ENCODE measurements at places on chromosomes 7 and 10. TPM values are rescaled to one million over a fixed set of nuclear protein-coding genes. Genes with fewer than 3 reads are reported as not detected.

- no peaks in the 10 kb centered on the region for H3K27me3 ChIP-seq
- peaks cover 18% of the 10 kb centered on the region for H3K4me1 ChIP-seq
- H3K27ac ChIP-seq = peak overlapping the region; percentile 0
- no peak overlapping the region for H3K4me3 ChIP-seq
- H3K36me3 ChIP-seq = no peaks in the 10 kb centered on the region
Observed at GRCh38 chr10:103125323-103126267, 67.5 kb downstream of the NT5C2 start.

The FKBP6 gene
- not detected for total RNA-seq

GRCh38 chr7:148400101-148400500, 190.5 kb upstream of the C7orf33 start:
- no peak overlapping the region for H3K27ac ChIP-seq
- no peaks in the 10 kb centered on the region for H3K4me1 ChIP-seq
- peaks cover 26% of the 10 kb centered on the region for H3K27me3 ChIP-seq
- no peak for DNase-seq
- H3K4me3 ChIP-seq = no peak overlapping the region

GRCh38 chr7:27106181-27106900, 3.9 kb upstream of the HOXA2 start:
- peak overlapping the region; percentile 91 for H3K27ac ChIP-seq
- H3K27me3 ChIP-seq = peaks cover 26% of the 10 kb centered on the region
- H3K4me1 ChIP-seq = peaks cover 18% of the 10 kb centered on the region
- no peak for DNase-seq

DNA sequence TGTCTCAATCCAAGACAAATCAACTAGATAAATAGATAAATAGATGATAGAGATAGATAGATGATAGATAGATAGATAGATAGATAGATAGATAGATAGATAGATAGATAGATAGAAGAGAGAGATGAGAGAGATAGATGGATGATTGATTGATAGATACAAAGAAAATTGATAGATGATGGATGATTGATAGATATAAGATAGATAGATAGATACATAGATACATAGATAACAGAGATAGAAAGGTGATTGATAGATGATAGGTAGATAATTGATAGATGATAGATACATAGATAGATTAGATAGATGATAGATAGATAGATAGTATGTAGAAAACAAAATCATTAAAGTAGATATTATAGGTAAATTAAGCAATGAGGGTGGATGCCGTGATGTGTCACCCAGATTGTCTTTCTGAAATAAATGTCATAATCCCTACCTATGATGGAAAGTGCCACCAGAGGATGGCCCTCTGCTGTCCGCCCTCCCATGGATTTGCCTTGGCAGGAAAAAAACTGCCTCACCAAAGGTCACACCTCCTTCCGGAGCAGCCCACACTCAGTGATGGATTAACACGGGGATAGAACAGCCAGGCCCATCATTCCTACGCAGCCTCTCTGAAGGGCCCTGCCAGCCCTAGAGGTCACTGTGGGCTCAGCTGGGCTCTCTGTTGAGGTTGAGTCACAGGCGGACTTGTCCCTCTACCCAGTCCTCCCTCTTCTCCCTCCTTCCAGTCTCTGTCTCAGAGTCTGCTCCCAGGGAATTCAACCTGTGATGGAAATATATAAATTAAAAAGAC, 50.8 kb downstream of the KCNH2 start:
- no peaks in the 10 kb centered on the region for H3K4me1 ChIP-seq
- no peaks in the 10 kb centered on the region for H3K27me3 ChIP-seq
- H3K4me3 ChIP-seq = no peak overlapping the region
- DNase-seq = no peak

- no peaks in the 10 kb centered on the region for H3K4me1 ChIP-seq
- H3K4me3 ChIP-seq = no peak overlapping the region
- H3K36me3 ChIP-seq = no peaks in the 10 kb centered on the region
- DNase-seq = no peak
- H3K27me3 ChIP-seq = no peaks in the 10 kb centered on the region
Observed at GRCh38 chr7:137423321-137423720, 79.8 kb upstream of the PTN start.

DNA sequence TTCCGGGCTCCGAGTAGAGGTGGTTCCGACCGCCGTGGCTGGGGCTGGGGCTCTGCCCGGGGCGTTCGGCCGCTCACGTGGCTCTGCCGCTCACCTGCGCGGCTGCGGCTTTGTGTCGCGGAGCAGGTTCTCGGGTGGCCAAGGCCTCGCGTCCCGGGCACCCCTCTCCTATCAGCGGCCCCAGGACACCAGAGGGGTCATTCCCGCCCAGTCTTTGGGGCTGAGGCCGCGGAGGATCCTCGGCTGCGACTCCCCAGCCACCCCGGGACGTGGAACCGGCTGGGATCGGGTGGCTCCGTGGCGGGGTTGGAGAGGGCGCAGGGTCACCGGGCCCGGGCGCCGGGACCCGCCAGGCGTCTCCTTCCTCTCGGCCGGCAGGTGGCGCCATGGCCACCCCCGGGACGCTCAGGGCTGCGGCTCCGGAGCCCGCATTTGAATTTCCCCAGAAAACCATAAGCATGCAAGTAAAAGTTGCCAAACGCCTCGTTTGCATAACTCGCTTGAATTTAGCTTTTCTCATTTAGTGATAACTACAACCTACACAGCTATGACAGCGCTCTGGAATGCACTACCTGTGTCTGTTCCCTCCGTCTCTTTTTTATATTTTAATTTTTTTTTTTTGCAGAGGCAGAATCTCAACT, 1.2 kb downstream of the COL26A1 start:
- H3K36me3 ChIP-seq = no peaks in the 10 kb centered on the region
- H3K27me3 ChIP-seq = peaks cover 22% of the 10 kb centered on the region
- peaks cover 7% of the 10 kb centered on the region for H3K4me1 ChIP-seq
- H3K4me3 ChIP-seq = peak overlapping the region; percentile 50
- peak; percentile 83 for DNase-seq

DNA sequence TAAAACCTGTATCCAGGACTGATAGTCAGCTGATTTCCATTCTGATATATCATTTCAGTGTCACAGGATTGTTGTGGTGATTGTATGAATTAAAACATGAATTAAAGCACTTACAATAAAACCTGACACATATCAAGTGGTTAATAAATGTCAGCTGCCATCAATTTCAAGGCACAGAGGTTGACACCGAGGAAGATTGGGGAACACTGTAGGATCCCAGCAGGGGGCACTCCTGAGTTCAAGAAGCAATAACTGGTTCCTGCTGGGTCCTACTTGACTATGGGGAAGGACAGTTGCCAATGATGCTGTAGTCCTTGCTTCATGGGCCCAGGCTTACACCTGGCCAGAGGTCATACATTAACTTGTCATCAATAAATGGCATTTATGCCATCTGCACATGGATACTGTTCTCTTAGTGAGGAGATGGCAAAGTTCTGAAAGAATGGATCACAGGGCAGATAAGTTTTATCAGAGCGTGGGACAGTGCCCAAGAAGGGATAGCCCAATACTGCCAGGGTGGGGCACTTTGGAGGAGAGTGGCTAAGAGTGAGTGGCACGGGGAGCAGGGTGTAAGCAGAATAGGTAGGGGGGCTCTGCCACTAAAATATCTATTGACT, 24.1 kb downstream of the FZD1 start:
- no peaks in the 10 kb centered on the region for H3K27me3 ChIP-seq
- DNase-seq = no peak
- H3K27ac ChIP-seq = no peak overlapping the region
- H3K4me3 ChIP-seq = no peak overlapping the region

- H3K4me1 ChIP-seq = no peaks in the 10 kb centered on the region
- no peak for DNase-seq
- H3K27me3 ChIP-seq = peaks cover 13% of the 10 kb centered on the region
- H3K4me3 ChIP-seq = no peak overlapping the region
Observed at GRCh38 chr7:51471210-51471980, 154.8 kb upstream of the COBL start.

GRCh38 chr7:140458201-140458600, 21.1 kb downstream of the MKRN1 start:
- H3K36me3 ChIP-seq = peaks cover 92% of the 10 kb centered on the region
- no peaks in the 10 kb centered on the region for H3K27me3 ChIP-seq
- no peak overlapping the region for H3K4me3 ChIP-seq
- H3K4me1 ChIP-seq = no peaks in the 10 kb centered on the region
- no peak overlapping the region for H3K27ac ChIP-seq

The COX19 gene
- 9.4 TPM for total RNA-seq

GRCh38 chr7:36100634-36101033, 52.4 kb upstream of the EEPD1 start:
- H3K4me1 ChIP-seq = no peaks in the 10 kb centered on the region
- H3K36me3 ChIP-seq = no peaks in the 10 kb centered on the region
- no peak overlapping the region for H3K4me3 ChIP-seq
- H3K27me3 ChIP-seq = no peaks in the 10 kb centered on the region

GRCh38 chr10:31069411-31069810, 37.7 kb upstream of the ZNF438 start:
- H3K4me3 ChIP-seq = no peak overlapping the region
- DNase-seq = no peak
- no peaks in the 10 kb centered on the region for H3K27me3 ChIP-seq
- no peak overlapping the region for H3K27ac ChIP-seq

The KAZALD1 gene
- total RNA-seq = 8.4 TPM

GRCh38 chr7:85570898-85571297, 384.0 kb upstream of the SEMA3D start:
- H3K36me3 ChIP-seq = no peaks in the 10 kb centered on the region
- H3K27me3 ChIP-seq = no peaks in the 10 kb centered on the region
- no peaks in the 10 kb centered on the region for H3K4me1 ChIP-seq
- H3K4me3 ChIP-seq = no peak overlapping the region
- DNase-seq = no peak

The LGI1 gene
- total RNA-seq = not detected

Data from upper lobe of right lung (tissue), 1 donor.